ENCODE measurements at places on chromosomes 16 and 17. TPM values are rescaled to one million over a fixed set of nuclear protein-coding genes. Genes with fewer than 3 reads are reported as not detected.

PPY gene
- not detected for total RNA-seq

DNA sequence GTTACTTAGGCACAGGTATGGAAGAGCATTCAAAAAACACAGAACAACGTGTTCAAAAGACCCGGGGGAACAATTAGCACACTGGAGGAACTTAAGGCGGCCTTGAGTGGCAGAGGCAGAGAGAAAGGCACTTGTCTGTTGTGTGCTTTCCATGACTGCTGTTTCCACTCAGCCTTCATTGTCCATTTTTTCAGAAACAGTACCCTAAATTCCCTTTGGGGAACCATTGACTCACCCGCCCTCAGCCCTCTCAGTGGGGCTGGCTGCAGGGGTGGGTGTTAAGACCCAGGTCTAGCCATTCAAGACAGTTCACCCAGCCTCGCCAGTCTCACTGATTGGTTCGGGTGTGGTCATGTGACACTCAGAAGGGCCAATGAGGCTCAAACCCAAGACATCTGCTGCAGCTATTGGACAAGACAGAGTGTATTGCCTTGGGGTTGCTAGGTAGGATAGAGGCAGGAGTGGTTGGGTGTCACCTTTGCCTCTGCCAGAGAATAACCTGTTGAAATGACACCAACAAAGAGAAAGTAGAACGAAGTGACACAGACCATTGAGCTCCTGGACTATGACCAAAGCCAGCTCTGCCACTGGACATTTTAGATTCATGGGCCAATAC, 19.6 kb upstream of the CEP20 start:
- no peak overlapping the region for H3K4me3 ChIP-seq
- no peaks in the 10 kb centered on the region for H3K4me1 ChIP-seq
- H3K27ac ChIP-seq: no peak overlapping the region
- no peaks in the 10 kb centered on the region for H3K27me3 ChIP-seq
- H3K36me3 ChIP-seq: no peaks in the 10 kb centered on the region

GRCh38 chr17:34076743-34077631, 178.1 kb upstream of the CCL2 start:
- no peak overlapping the region for H3K27ac ChIP-seq
- H3K4me3 ChIP-seq: no peak overlapping the region
- no peaks in the 10 kb centered on the region for H3K4me1 ChIP-seq
- DNase-seq: no peak
- no peaks in the 10 kb centered on the region for H3K27me3 ChIP-seq

DNA sequence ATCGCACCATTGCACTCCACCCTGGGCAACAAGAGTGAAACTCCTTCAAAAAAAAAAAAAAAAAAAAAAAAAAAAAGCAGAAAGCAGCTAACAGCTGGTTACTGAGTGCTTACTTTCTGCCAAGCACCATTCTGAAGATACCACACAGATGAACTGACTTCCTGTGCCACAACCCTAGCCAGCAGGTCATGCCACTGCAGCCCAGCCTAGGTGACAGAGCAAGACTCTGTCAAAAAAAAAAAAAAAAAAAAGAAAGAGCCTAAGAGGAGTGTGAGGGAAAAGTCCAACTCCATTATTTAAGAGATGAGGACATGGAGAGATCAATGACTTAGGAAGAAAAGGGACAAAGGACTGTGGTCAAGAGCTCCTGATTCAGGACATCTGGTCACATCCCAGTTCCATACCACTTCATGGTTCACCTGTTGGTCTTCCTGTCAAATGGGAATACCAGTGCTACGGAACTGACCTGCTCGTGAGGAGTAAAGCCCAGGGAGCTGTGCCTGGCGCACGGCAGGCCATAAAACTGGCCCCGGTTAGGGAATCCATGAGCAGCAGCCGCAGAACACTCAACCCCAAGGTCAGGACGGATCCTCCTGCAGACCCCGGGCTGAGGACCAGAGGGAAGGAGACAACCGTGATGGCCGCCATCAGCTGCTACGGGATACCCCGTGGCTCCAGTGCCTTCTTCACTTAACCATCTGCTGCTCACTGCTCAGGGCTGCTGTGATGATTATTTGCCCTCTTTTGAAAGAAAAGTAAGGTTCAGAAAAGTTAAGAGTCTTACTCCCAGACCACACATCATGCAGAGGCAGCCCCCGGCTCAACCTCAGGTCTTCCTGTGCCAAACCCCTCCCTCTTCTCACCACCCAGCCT, 950 bp downstream of the KLHDC4 start:
- no peaks in the 10 kb centered on the region for H3K27me3 ChIP-seq
- peak overlapping the region; percentile 81 for H3K4me3 ChIP-seq
- no peaks in the 10 kb centered on the region for H3K4me1 ChIP-seq
- H3K36me3 ChIP-seq: peaks cover under 1% of the 10 kb centered on the region
- H3K27ac ChIP-seq: peak overlapping the region; percentile 89

MXRA7 gene
- 352 TPM for total RNA-seq

- H3K4me1 ChIP-seq: peaks cover 15% of the 10 kb centered on the region
- no peaks in the 10 kb centered on the region for H3K36me3 ChIP-seq
- no peak for DNase-seq
- no peaks in the 10 kb centered on the region for H3K27me3 ChIP-seq
- H3K27ac ChIP-seq: no peak overlapping the region
These were observed 7.0 kb upstream of the MAF start for GRCh38 chr16:79607587-79607986.

GRCh38 chr16:25916037-25916436, 224.3 kb downstream of the HS3ST4 start:
- H3K36me3 ChIP-seq: no peaks in the 10 kb centered on the region
- H3K4me1 ChIP-seq: no peaks in the 10 kb centered on the region

- no peaks in the 10 kb centered on the region for H3K36me3 ChIP-seq
- no peaks in the 10 kb centered on the region for H3K4me1 ChIP-seq
- H3K27me3 ChIP-seq: no peaks in the 10 kb centered on the region
- no peak overlapping the region for H3K4me3 ChIP-seq
- peak overlapping the region; percentile 1 for H3K27ac ChIP-seq
- DNase-seq: no peak
These were observed 18.5 kb downstream of the PLLP start for GRCh38 chr16:57265850-57266530.

DNA sequence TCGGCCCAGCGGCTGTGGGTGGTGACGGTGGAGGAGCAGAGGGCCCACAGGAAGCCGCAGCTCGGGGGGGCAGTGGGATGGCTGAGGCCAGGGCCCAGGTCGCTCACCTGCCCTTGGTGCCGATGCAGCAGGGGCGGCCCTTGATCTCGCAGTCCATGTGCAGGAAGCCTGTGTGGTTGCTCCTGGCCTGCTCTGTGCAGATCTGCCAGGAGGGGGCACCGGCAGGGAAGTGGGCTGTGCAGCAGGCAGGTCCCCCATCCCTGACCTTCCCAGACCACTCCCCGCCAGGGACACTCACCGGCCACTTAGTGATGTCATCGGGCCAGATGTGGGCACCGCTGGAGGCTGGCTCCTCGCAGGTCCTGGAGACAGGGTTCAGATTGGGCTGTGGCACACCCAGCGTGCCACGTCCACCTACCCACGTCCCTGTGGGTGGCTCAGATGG, 6.2 kb downstream of the AANAT start:
- H3K4me1 ChIP-seq: no peaks in the 10 kb centered on the region
- no peaks in the 10 kb centered on the region for H3K27me3 ChIP-seq
- DNase-seq: no peak
- H3K27ac ChIP-seq: no peak overlapping the region
- no peak overlapping the region for H3K4me3 ChIP-seq
- H3K36me3 ChIP-seq: no peaks in the 10 kb centered on the region

- H3K4me3 ChIP-seq: no peak overlapping the region
- no peaks in the 10 kb centered on the region for H3K27me3 ChIP-seq
- H3K4me1 ChIP-seq: no peaks in the 10 kb centered on the region
- no peaks in the 10 kb centered on the region for H3K36me3 ChIP-seq
These were observed 35.8 kb downstream of the MRC2 start for GRCh38 chr17:62663304-62663703.

IL21R gene
- total RNA-seq: not detected

CNTD1 gene
- total RNA-seq: 0.33 TPM

CCL2 gene
- 27.6 TPM for total RNA-seq

CD300A gene
- 6.9 TPM for total RNA-seq

DNA sequence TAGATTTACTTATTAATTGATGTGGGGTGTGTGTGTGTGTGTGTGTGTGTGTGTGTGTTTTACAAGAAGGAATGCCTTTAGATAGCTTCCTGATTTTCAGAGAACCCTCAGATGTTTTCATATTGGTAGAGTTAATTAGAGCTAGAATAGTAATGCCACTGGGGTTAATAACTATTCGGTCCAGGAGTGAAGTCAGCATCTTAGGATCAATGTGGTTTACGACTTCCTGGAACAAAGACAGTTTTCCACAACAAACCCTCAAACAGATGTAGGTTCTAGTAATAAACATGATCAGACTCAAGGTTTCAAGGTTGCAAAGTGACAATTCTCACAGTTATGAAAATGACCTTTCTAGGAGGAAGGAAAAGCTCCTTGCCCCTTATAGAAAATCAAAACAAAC, 12.2 kb upstream of the SLC52A1 start:
- H3K36me3 ChIP-seq: no peaks in the 10 kb centered on the region
- H3K27ac ChIP-seq: no peak overlapping the region
- peaks cover 22% of the 10 kb centered on the region for H3K4me1 ChIP-seq
- DNase-seq: no peak
- no peak overlapping the region for H3K4me3 ChIP-seq

DNA sequence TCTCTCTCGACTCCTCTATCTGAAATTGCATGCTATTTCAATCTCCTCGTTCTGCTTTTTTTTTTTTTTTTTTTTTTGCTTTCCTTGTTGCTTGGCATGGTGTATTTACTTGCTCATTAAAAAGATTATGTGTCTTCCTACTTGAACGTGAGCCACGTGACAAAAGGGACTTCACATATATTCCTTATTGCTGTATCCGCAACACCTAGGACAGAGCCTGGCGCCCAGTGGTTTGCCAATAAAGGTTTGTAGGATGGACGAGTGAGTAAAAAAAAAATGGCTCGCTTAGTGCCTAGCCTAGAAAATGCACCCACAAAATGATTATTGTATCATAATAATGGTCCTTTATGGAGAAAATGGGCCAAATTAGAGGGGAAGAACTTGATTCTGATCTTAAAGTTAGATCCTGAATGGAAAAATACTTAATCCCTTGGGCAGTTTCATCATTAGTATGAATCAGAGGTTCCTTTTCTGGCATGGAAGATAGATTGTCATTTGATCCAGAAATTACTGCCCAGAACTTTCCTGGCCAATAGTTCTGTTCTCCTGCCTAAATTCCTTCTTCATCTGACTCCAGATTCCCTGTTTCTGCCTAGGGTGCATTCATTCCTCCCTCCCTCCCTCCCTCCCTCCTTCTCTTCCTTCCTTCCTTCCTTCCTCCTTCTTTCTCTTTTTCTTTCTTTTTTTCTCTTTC, 13.6 kb upstream of the TMEM220 start:
- H3K4me1 ChIP-seq: no peaks in the 10 kb centered on the region
- peak; percentile 49 for DNase-seq
- H3K4me3 ChIP-seq: no peak overlapping the region
- H3K36me3 ChIP-seq: no peaks in the 10 kb centered on the region
- H3K27ac ChIP-seq: no peak overlapping the region

GRCh38 chr16:57757326-57757786, 21.8 kb downstream of the KATNB1 start:
- H3K36me3 ChIP-seq: peaks cover 6% of the 10 kb centered on the region
- no peak overlapping the region for H3K4me3 ChIP-seq
- H3K27me3 ChIP-seq: no peaks in the 10 kb centered on the region
- H3K27ac ChIP-seq: no peak overlapping the region
- H3K4me1 ChIP-seq: peaks cover 9% of the 10 kb centered on the region
- peak; percentile 89 for DNase-seq

- no peak overlapping the region for H3K4me3 ChIP-seq
- peak; percentile 22 for DNase-seq
- no peaks in the 10 kb centered on the region for H3K36me3 ChIP-seq
- no peaks in the 10 kb centered on the region for H3K4me1 ChIP-seq
- H3K27ac ChIP-seq: no peak overlapping the region
These were observed 56.4 kb upstream of the IRX3 start for GRCh38 chr16:54342966-54343365.

ARHGAP44 gene
- 2.8 TPM for total RNA-seq

DNA sequence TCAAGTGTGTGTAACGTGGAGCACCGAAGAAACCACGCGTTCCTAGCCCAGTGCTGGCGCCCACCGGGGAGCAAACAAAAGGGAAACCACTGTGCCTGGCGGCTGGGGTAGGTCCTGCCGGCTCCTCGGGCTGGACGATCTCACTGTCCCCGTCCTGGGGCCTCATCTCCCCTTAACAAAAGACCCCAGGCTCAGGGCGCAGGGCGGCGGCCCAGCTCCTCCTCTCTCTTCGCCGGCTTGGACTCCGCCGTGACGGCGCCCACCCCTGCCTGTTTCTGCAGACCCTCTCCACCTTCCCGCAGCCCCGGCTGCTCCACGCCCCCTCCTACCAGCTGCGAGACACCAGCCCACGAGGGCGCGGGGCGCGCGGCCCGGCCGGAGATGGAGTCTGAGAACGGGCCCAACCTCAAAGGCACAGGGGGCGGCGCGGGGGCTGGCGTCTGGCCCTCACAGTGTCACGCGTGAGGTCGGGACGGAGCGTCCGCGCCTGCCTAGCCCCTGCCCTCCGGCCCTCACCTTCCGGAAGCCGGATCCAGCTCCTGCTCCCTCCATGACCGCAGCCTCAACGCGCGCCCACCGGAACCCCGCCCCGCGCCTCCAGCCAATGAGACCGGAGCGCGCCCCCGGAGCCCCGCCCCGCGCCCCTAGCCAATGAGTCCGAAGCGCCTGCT, at the start of gene CENPX:
Gene CENPX (minus strand): TSS at position 569 of the 671 bp plus-strand sequence. CDS start 17 bp downstream, at position 552.
- H3K27me3 ChIP-seq: no peaks in the 10 kb centered on the region
- DNase-seq: no peak
- H3K4me3 ChIP-seq: peak within 1 kb of the TSS; percentile 85
- no peaks in the 10 kb centered on the region for H3K36me3 ChIP-seq
- H3K4me1 ChIP-seq: peaks cover 27% of the 10 kb centered on the region

DNA sequence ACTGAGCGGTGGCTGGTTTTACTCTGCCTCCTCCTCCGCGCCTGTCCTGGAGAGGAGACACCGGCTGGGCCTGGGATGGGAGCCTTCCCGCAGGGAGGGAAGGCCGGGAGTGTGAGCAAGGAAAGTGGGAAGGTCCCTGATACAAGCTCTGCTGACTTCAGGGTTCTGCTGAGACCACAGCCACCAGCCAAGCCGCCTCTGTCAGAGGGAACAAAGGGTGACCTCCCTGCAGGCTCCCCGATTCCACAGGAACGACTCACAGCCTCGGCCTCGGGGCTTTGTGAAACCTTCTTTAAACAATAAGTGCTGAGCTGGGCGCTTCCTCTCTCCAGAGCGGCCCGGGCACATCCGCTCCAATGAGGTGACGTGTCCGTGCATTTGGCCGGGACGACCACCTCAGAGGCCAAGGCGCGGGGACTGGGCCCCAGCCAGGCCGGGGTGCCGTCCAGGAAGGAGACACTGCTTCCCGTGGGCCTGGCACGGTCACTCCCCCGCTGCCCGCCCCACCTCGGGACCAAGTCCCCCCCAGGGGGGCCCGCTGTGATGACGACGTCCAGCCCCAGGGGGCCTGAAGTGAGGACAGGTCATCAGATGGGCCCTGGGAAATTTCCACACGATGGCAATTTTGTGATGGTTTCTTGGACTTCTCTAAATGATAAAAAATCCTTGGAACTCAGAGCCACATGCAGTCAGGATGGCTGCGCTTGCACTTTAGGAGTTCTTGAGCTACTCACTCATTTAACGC, 11.8 kb upstream of the CIBAR2 start:
- peak; percentile 86 for DNase-seq
- H3K4me3 ChIP-seq: no peak overlapping the region
- H3K4me1 ChIP-seq: peaks cover 11% of the 10 kb centered on the region
- H3K27me3 ChIP-seq: no peaks in the 10 kb centered on the region
- no peaks in the 10 kb centered on the region for H3K36me3 ChIP-seq

GRCh38 chr17:36463916-36464764, 22.3 kb upstream of the ZNHIT3 start:
- H3K36me3 ChIP-seq: no peaks in the 10 kb centered on the region
- H3K4me1 ChIP-seq: no peaks in the 10 kb centered on the region
- peaks cover 29% of the 10 kb centered on the region for H3K27me3 ChIP-seq

CCDC144A gene
- total RNA-seq: 3.9 TPM

Measured in sigmoid colon (tissue), 7 donors.